ENCODE measurements at places on chromosomes 4 and X. TPM values are rescaled to one million over a fixed set of nuclear protein-coding genes. Genes with fewer than 3 reads are reported as not detected.

Gene ZNF711
- polyA plus RNA-seq: 84.7 TPM

Gene SOWAHD
- polyA plus RNA-seq: 0.56 TPM

Gene GRIA3
- polyA plus RNA-seq: 1.5 TPM

Gene TMEM129
- polyA plus RNA-seq: 28.8 TPM

GRCh38 chr4:71524756-71525155, 185.9 kb downstream of the SLC4A4 start:
- H3K27ac ChIP-seq: no peak overlapping the region
- H3K4me1 ChIP-seq: no peaks in the 10 kb centered on the region
- H3K36me3 ChIP-seq: no peaks in the 10 kb centered on the region
- H3K4me3 ChIP-seq: no peak overlapping the region
- no peak for DNase-seq
- no peaks in the 10 kb centered on the region for H3K27me3 ChIP-seq

- H3K4me3 ChIP-seq: no peak overlapping the region
- H3K27ac ChIP-seq: no peak overlapping the region
- H3K27me3 ChIP-seq: no peaks in the 10 kb centered on the region
- H3K4me1 ChIP-seq: no peaks in the 10 kb centered on the region
- no peaks in the 10 kb centered on the region for H3K36me3 ChIP-seq
Observed at GRCh38 chrX:39484159-39485068, 613.3 kb downstream of the BCOR start.

GRCh38 chr4:149029056-149029651, 586.9 kb upstream of the NR3C2 start:
- H3K27ac ChIP-seq: no peak overlapping the region
- no peaks in the 10 kb centered on the region for H3K27me3 ChIP-seq
- H3K4me3 ChIP-seq: no peak overlapping the region
- no peaks in the 10 kb centered on the region for H3K36me3 ChIP-seq

DNA sequence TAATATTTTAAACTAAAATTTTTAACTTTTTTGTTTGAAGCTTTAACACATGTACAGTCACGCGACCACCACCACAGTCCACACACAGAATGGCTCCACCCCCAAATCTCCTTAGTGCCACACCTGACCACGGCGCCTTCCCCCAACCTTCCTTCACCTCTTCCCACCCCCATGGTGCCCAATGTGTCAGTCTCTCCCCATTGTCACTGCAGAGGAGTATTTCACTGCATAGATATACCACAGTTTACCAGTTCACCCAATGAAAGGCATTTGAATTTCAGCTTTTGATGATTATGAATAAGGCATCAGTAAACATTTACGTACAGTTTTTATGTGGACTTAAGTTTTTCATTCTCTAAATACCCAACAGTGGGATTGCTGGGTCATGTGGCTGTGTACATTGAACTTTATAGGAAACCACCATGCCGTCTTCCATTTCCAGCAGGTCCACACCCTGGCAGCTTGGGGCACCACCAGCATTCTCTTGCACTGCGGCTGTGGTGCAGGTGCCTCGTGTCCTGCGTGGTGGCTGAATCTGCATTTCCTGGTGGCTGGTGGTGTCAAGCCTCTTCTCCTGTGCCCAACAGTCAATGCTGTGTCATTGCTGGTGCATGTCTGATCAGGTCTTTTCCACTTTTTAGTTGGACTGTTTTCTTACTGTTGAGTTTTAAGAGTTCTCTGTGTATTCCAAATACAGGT, 49.0 kb downstream of the CPLX1 start:
- H3K4me1 ChIP-seq: peaks cover 12% of the 10 kb centered on the region
- no peak overlapping the region for H3K27ac ChIP-seq
- H3K4me3 ChIP-seq: no peak overlapping the region
- no peaks in the 10 kb centered on the region for H3K27me3 ChIP-seq
- H3K36me3 ChIP-seq: peaks cover 79% of the 10 kb centered on the region

DNA sequence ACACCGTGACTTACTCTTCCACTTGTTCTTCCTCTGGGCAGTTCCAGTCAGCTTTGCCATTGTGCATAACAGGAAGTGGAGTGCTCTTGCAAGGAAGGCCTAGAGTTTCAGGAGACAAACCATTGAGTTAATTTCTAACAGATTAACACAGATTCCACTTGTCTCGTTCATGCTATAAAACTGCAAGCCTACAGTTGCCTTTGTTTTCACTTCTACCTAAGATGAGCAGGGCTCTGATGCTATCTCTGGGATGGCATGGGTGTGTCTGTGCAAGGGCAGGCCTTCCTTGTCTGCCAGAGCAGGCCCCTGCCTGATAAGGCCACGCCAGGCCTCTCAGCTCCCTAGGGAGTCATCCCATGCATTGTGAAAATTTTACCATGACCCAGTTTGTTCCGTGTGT, 67.7 kb upstream of the PGRMC2 start:
- H3K27me3 ChIP-seq: no peaks in the 10 kb centered on the region
- no peak overlapping the region for H3K27ac ChIP-seq
- no peaks in the 10 kb centered on the region for H3K36me3 ChIP-seq
- peaks cover 3% of the 10 kb centered on the region for H3K4me1 ChIP-seq

DNA sequence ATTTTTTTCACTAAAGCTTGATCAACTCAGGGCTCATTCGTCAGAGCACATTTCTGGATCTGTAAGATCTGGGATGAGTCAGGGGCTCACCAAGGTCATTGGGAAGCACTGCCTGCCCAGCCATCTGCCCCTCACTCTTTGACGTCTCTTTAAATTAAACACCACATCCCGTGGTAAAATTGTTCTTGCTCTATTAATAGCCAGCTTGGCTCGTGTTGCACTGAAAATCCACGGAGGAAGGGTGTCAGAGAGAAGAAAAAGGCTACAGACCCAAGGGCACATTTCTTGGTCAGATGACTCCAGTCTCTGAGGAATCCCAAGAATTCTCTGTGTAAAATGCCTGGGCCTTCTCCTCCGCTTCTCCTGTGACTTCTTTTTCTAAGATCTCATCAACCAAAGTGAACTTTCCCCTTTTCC, 45.7 kb upstream of the GATB start:
- H3K27me3 ChIP-seq: no peaks in the 10 kb centered on the region
- no peak overlapping the region for H3K4me3 ChIP-seq
- H3K4me1 ChIP-seq: no peaks in the 10 kb centered on the region
- H3K36me3 ChIP-seq: no peaks in the 10 kb centered on the region
- peak overlapping the region; percentile 20 for H3K27ac ChIP-seq

Data from left lung (tissue), 14 donors.